NCI-H1105 (cell line): ENCODE measurements at places on chromosomes 4 and X.

GRCh38 chrX:111348429-111348828, 63.6 kb downstream of the DCX start:
- DNase-seq = peak; percentile 72

DNA sequence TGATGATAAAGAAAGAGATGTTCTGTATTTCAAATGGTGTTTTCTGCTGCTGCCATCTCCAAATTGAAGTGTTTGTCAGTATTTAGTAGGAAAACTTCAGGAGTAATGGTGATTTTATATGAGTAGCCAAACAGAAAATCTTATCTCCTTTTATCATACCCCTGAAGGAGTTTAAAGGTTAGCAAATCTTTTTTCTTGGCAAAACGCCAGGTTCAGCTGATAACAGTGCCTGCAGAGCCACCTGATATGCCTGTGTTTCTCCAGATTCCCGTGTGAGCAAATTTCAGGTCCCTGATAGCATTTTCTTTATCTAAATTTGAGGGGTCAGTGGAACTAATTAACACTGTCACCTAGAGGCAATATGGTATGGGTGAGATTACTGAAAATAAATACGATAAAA, 65.8 kb upstream of the ETNPPL start:
- no peak for DNase-seq

DNA sequence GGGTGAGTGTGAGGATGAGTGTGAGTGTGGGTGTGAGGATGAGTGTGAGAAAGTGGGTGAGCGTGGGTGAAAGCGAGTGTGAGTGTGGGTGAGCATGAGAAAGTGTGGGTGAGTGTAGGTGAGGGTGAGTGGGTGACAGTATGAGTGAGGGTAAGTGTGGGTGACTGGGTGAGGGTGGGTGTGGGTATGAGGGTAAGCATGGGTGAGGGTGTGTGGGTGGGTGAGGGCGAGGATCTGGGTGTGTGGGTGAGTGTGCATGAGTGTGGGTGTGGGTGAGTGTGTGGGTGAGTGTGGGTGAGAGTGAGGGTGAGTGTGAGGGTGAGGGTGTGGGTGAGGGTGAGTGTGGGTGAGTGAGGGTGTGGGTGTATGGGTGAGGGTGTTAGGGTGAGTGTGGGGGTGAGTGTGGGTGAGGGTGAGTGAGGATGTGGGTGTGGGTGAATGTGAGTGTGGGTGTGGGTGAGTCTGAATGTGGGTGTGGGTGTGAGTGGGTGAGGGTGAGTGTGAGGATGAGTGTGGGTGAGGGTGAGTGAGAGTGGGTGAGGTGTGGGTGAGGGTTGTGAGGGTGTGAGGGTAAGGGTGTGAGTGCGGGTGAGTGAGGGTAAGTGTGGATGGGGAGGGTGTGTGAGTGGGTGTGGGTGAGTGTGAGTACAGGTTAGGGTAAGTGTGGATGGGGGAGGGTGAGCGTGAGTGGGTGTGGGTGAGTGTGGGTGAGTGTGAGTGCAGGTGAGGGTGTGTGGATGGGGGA, 48.9 kb downstream of the ING2 start:
- no peak for DNase-seq

GRCh38 chr4:122346503-122346902, 32.3 kb upstream of the ADAD1 start:
- DNase-seq = no peak

DNA sequence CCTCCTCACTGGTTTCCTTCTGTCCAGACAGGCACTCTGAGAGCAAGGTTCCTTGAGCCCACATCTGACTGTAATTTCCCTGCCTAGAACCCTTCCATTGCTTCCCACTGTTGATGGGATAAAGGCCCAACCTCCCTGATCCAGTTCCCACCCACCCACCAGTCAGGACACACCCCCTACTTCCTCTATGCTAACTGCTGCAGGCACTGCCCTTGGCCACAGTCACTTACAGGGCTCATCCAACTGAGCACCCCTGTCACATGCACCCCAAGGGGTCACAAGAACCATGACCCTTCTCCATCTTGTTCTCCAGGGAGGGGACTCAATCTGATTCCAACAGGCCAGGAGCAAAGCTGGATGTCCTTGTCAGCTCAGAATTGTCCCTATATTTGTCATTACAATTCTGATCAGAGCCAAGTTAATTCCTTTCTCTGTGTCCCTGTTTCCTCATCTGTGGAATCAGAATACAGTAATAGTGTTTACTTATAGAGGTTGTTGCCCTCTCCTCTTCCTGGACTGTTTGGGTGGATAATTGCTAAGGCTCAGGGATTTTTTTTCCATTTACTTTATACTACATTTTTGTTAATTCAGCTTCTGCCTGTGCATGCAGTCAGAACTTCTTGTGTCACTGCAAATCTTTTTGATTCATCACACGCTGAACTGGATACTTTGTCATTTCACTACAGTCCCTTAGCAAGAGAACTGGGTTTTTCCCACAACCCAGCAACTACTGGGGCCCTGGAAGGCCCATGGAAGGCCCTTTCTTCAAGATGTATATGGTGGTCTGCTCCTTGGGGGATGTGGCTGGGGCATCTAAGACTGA, 105.6 kb upstream of the MAMLD1 start:
- DNase-seq = no peak

DNA sequence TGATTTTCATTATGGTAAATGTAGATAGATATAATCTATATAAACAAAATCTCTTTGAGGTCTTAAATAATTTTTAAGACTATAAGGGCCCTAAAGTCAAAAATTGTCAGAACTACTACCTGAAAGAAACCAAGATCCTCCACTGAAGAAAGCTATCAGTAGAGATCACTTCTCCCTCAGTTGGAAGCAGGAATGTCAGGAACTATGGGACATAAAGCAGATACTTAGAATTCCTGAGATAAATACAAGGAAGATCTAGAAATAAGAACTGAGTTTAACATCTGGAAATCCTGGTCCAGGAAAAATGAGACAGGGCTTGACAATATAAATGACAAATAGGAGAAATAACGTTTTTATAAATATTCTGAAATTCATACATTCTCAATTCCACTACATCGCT, 97.2 kb downstream of the ADAMTS3 start:
- DNase-seq = no peak

DNA sequence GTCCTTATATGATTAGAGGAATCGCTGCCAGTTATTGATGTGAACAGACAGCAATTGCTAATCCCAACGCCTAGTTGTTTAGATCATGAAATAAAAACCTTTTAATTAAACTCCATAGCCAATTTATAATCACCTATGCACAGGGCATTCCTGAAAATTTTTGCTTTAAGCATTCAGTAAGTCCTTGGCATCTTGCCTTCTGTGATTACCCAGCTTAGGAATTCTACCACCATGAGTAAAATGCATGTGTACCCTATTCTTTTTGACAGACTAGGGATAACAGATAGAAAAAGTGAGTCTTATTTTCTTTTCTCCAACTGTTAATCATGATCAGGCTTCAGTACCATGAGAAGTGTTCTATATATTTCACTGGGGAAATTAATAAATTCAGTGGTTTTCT, 995.3 kb upstream of the GRIA3 start:
- no peak for DNase-seq
